Left renal pelvis (tissue), 4 donors: ENCODE measurements at places on chromosomes 7 and 10. TPM values are rescaled to one million over a fixed set of nuclear protein-coding genes. Genes with fewer than 3 reads are reported as not detected.

The SEMA3A gene
- polyA plus RNA-seq: 15.2 TPM

The SPDYE18 gene
- polyA plus RNA-seq: 0.68 TPM

The ACBD7 gene
- 7.0 TPM for polyA plus RNA-seq

The PDE6C gene
- 0.67 TPM for polyA plus RNA-seq

The PROSER2 gene
- 7.8 TPM for polyA plus RNA-seq

The DBF4 gene
- polyA plus RNA-seq: 16.2 TPM

The BMPER gene
- 20.8 TPM for polyA plus RNA-seq

DNA sequence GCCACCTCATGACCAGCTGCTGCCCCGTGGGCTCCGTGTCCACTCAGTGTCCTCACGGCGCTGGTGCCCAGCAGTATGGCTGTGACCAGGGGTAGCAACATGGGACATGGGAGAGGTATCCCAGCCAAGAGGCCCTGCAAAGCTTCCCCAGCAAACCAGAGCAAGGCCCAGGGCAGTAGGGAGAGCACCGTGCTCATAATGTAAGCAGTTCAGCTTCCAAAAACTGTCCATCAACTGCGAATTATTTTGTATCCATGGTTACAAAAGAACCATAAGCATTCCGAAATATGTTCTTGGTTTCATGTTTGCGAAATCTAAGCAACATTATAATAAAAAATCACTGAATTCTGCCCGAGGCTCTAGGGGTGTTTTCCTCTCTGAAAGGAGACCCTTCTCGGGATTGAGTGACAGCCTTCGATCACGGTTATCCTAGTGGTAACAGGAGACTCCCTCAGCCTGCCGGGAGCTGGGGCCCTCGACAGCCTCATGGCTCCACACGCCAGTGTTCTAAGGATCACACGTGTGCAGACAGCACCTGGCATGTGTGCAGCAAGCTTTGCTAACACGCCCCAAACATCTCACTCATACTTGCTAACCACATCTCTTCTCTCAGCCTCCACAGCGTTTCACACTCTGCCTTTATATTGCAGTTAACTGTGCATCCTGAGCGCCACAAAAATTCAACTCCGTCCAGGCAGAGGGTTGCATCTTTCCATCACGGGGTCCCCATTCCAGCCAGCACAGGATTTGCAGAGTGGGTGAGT, 117.6 kb downstream of the DIP2C start:
- DNase-seq: no peak

GRCh38 chr10:64041989-64042490, 520.8 kb downstream of the REEP3 start:
- DNase-seq: no peak

GRCh38 chr7:90194911-90195809, 16.4 kb upstream of the STEAP2 start:
- DNase-seq: no peak

GRCh38 chr7:158014976-158015375, 572.6 kb downstream of the PTPRN2 start:
- DNase-seq: no peak

DNA sequence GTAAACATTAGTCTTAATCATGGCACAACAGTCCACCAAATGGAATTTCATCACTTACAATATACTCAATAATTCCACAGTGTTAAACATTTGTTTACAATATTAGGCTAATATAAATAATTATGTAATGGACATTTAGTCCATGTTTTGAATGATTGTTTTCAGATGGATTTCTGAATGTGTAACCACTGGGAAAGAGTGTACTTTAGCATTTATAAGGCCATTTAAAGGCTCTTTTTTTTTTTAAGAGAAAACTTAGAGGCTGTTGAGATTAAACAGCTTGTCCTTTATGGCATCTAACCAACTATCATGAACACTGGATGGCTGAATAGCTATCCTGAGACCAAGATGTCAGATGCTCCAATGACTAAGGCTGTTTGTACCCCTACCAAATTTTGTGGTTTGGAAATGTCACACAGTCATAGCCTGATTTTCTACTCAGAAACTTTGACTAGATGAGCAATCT, 248.3 kb upstream of the GLI3 start:
- DNase-seq: no peak

DNA sequence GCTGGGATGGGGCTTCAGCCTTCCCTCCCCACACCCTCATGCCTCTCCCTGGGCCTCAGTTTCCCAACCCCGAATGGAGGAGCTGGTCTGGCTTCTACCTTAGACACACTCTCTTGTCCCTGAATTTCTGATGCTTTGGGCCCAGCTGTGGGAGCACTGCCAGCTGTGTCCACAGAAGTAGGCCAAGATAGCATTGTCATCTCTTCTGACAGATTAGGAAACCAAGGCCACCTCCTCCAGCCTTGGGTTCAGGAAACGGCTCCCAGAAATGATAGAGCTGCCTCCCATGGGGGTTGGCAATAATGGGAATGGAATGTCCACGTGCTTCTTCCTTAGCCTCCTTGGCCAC, 1.3 kb downstream of the PPIF start:
- DNase-seq: no peak

DNA sequence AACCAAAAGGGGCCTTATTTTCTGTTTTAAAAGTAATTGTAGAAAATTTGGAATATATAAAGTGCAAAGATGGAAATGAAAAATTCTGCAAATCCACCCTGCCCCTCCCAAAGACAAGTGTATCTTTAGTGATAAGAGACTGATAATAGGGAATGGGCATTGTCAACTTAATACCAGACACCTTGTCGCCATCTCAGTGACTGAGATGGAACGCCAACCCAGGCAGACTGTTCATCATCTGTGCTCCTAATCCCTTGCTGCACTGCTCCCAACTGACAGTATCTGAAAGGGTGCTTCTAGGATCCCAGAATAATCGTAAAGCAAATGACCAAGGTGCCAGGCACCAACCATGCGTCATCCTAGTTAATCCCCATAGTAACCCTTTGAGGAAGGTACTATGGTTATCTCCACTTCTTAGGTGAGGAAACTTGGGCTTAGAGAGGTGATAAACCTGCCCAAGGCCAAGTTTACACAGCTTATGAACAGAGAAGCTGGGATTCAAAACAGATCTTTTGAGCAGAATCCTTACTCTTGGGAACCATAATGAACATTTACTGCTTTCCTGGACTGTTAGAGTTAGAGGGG, 583.7 kb downstream of the GATA3 start:
- no peak for DNase-seq

GRCh38 chr10:47260505-47261111, 39.4 kb upstream of the GDF10 start:
- no peak for DNase-seq

- DNase-seq: no peak
These were observed 193.8 kb upstream of the ZNF32 start for GRCh38 chr10:43842496-43842895.

- DNase-seq: no peak
These were observed 1.0 kb downstream of the ASB15 start for GRCh38 chr7:123602648-123603047.

DNA sequence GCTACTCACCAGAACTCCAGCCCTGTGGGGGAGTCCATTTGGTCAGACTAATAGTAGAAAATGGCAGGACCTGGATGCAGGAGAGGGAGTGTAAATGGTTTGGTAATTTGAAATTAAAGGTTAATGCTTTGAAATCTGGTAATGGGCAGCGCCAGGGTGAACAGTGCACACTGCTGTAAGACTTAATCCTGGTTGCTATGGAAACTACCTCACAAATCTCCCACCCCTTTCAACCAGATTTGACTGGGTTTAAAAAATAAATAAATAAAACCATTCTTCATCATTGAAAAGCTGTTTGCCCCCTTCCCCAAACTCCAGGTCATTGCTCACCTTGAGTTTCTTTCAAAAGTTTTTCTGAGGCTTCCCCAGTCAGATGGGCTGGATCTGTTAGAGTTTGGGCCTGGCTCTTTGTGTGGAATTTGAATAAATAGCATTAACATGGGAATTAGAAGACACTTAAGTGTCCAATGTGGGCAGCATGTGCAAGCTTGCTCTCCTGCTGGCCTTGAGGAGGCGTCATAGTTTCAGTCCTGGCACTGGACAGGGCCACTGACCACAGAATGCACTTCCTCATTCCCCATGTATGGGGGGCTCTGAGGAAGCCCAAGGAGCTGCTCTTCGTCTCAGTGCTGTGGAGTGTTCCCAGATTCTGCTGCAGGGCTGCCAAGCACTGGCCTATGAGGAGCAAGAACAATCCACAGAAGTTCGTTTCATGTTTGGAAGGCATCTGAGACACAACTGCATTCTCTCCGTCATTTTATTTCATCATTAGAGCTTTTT, 90.7 kb downstream of the LRRC4 start:
- DNase-seq: no peak

DNA sequence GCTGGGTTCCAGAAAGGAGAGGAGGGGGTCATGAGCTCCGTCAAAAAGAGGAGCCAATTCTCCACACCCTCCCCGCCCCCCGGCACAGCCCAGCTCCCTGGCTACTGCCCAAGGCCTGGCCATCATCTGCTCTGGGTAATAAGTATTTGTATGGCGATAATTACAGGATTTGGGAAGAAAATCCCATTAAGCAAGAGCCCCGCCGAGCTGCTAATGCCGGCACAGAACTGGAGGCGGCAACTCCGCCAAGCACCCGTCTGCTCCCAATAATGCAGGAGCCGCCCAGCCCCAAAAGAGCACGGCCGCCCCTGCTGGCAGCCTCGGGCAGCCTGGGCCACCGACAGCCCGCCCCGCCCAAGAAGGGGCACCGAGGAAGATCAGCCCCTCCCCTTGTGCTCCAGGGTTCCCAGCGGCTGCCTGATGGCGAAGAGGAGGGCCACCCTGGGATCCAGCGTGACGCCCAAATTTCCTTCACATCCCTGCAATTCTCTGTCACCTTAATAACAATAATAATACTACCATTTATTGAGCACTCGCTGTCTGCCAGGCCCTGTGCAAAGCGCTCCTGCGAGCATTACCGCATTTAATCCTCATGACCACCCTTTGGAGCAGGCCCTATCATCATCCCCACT, 5.9 kb downstream of the SLIT1 start:
- no peak for DNase-seq

DNA sequence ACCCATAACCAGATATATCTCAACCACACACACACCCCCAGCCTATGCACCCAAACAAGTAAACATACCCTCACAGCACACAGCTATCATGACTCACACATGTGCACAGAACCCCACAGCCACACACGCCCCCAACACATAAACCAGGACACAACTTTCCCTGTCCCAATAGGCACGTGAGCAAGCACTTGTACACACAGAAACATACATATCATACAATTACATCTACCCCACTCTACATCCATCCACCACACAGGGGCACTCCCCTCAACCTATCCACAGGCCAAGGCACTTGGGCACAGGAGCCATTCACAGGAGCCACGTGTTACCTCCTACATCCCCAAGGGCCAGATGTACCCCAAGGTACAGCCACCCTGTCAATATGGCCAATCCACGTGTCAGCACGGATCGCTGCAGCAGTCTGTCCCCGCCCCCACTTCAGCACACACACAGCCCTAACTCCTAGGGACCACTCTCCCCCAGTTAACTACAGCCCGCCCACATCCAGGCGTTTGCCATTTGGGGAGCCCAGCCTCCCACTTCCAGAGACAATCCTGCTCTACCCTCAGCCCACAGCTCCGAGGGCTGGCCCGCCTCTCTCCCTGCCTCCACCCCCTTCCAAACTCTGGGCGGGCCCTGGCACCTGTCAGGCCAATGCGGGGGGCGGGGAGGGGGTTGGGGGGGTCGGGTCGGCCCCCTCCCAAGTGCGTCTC, 163.5 kb downstream of the SH3PXD2A start:
- DNase-seq: no peak
